Osteoblast (primary cell): ENCODE measurements at places on chromosomes 4 and X.

GRCh38 chr4:158189422-158189821, 16.6 kb upstream of the GASK1B start:
- no peak for DNase-seq

GRCh38 chr4:36208893-36209473, 35.3 kb downstream of the ARAP2 start:
- DNase-seq = no peak

DNA sequence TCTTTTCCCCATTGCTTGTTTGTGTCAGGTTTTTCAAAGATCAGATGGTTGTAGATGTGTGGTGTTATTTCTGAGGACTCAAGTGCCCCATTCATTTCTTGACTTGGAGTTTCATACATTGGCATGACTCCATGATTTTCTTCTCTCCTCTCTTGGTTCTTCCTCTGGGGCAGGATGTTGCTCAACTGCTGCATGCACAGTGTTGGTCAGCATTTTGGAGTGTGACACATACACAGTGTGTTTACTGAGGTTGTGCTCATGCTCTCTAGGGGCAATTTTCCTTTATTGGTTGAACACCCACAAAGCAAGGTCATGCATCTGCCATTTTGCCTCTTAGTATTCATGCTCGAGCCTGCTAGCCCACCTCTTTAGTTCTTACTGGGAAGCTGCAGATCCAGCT, 1993.8 kb downstream of the ARAP2 start:
- DNase-seq = no peak

GRCh38 chr4:589219-589963, 13.3 kb upstream of the TMEM271 start:
- DNase-seq = peak; percentile 41

GRCh38 chrX:51878056-51878455, 15.4 kb upstream of the MAGED1 start:
- no peak for DNase-seq

- DNase-seq = no peak
Observed at GRCh38 chr4:187294861-187295260, 571.2 kb upstream of the FAT1 start.
